ENCODE measurements at places on chromosomes 11 and 22. TPM values are rescaled to one million over a fixed set of nuclear protein-coding genes. Genes with fewer than 3 reads are reported as not detected.

SLC6A5 gene
- total RNA-seq, result not detected

DDT gene
- 143 TPM for total RNA-seq

ZNF195 gene
- 38.0 TPM for total RNA-seq

HBG2 gene
- not detected for total RNA-seq

DNA sequence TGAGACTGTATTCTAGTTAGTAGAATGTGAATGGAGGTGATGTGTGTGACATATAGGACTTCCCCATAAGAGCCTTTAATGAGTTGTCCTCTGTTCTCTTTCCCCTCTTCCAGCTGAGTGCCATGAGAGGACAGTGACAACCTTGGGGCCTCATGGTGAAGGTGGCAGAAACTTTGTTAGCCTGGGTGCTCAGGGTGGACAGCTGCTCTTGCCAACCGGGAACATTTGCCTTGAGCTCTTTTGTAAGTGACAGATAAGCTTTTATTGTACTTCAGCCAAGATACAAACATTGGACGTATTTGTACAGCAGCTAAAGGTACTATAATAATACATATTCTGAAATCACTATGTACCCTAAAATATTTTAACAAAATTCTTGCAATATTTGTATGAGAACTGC is 33.0 kb upstream of the PLET1 start:
- no peaks in the 10 kb centered on the region for H3K27me3 ChIP-seq
- H3K36me3 ChIP-seq, result no peaks in the 10 kb centered on the region
- H3K4me1 ChIP-seq, result peaks cover 13% of the 10 kb centered on the region

DNA sequence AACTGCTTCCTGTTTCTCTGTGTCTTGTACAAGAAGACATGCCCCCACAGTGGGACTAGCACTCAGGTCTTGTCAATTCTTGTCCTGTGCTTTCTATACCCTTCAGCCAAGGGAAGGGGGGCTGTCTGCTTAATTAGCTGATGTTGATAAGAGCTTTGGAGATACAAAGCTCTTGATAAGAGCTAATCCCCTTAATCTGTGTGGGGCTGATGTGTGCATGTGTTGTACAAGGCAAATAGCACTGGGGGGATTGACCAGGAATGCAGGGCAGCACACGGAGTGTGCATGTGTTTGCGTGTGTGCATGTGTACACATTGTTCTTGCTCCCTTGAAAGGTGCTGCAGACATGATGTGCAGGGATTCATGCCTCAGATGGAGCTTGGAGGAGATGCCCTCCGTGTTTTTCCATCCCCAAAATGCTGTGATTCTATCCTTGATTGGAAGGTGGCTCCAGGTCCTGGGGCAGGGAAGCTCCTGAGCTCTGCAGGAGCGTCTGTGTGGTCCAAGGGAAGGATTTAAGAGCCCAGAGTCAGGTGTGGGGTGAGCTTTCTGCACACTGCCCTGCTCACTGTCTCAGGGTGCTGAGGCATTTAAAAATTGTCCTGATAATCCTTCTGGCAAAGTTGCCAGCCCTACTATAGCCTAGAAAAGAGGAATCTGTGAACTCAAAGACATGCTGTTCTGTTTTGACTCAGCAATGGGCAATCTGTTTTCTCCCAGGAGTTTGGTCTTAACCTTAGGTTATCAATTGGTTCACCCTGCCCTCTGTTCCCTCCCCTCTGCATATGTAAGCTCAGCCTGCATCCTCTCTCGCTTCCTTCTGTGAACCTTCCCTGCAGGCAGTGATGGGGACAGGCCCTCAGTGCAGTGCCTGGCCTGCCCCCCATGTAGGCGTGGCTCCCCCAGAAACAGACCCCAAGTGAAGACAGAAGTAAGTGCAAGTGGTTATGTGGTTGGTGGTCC is 102.0 kb downstream of the GRIK4 start:
- no peaks in the 10 kb centered on the region for H3K36me3 ChIP-seq
- no peak overlapping the region for H3K4me3 ChIP-seq
- no peak for DNase-seq
- no peaks in the 10 kb centered on the region for H3K27me3 ChIP-seq
- no peak overlapping the region for H3K27ac ChIP-seq

GRCh38 chr11:3933165-3933628 is 77.7 kb downstream of the STIM1 start:
- H3K27ac ChIP-seq, result peak overlapping the region; percentile 76
- peak overlapping the region; percentile 32 for H3K4me3 ChIP-seq
- DNase-seq, result peak; percentile 88

DNA sequence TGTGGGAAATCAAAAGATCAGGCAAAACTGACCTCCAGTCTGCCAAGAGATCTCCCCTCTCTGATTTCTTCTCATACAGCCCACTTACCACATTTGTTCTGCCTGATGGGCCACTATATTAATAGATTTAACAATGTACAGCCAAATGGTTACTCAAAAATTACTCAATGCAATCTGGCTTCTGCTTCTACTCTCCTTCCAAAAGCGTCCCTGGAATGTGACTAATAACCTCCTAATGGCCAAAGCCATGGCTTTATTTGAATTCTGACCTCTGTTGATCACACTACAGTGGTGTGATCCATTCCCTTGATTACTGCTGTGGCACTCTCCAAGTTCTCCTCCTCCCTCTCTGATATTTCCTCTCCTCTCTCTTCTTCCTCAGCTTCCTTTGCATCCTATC is 86.2 kb downstream of the MPPED2 start:
- H3K4me1 ChIP-seq, result no peaks in the 10 kb centered on the region
- no peaks in the 10 kb centered on the region for H3K36me3 ChIP-seq

- peaks cover 60% of the 10 kb centered on the region for H3K4me1 ChIP-seq
- no peaks in the 10 kb centered on the region for H3K27me3 ChIP-seq
- DNase-seq, result peak; percentile 28
These were observed 53.2 kb downstream of the TRIOBP start for GRCh38 chr22:37749831-37750595.

DNA sequence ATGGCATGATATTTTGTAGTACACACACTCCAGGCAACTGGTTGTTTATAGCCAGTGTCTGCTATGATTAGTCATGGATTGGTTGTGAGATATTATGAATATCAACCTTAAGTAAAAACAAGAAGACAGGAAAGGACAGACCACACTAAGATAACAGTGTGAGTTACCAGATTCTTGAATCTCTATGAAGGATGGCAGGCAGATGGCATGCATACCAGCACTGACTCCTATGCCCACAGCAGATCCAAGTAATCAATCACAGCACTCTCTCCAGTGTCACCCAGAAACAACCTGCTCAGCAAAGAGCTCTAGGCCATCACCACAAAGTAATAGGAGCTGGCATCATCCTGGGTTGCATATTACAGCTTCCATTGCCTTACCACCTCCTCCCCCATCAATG is 116.6 kb downstream of the GALNT18 start:
- no peak for DNase-seq
- no peaks in the 10 kb centered on the region for H3K36me3 ChIP-seq
- H3K4me3 ChIP-seq, result no peak overlapping the region

DNA sequence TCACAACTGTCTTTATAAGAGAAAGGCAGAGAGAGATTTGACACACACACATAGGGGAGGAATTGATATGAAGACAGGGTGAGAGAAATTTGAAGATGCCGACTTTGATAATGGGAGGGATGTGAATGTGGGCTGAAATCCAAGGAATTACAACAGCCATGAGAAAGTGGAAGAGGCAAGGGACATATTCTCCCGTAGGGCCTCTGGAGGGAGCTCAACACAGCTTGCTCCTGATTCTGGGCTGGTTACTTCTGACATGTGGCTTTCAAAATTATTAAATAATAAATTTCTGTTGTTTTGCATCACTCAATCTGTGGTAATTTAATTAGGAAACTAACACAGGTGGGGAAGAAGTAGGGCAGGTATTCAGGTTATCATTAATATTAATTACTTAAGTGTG is 282.9 kb downstream of the LUZP2 start:
- H3K4me3 ChIP-seq, result no peak overlapping the region
- no peaks in the 10 kb centered on the region for H3K4me1 ChIP-seq
- no peak for DNase-seq

GRCh38 chr11:126328001-126328390 is 24.1 kb downstream of the DCPS start:
- DNase-seq, result no peak
- H3K27me3 ChIP-seq, result no peaks in the 10 kb centered on the region
- no peak overlapping the region for H3K27ac ChIP-seq
- H3K36me3 ChIP-seq, result peaks cover 8% of the 10 kb centered on the region
- H3K4me1 ChIP-seq, result peaks cover 11% of the 10 kb centered on the region
- H3K4me3 ChIP-seq, result no peak overlapping the region

DNA sequence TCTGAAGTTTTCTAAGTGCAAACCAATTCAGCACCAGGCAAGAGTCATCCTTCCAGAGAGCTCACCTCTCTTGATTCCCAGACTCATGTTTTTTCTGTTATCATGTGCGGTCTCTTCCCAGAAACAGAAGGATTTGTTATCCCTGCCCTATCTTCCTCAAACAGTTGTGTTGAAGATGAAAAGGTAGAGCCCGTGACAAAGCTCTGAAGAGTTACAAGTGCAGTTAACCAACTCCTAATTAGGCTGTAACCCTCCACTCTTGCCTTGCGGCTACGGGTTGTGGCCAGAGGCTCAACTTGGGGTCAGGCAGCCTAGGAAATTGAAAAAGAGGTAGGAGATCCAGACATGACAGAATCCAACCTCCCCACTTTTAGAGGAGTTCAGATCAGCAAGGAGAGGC is 76.2 kb upstream of the CADM1 start:
- H3K4me3 ChIP-seq, result no peak overlapping the region
- H3K36me3 ChIP-seq, result no peaks in the 10 kb centered on the region
- no peak overlapping the region for H3K27ac ChIP-seq
- H3K4me1 ChIP-seq, result peaks cover 11% of the 10 kb centered on the region
- H3K27me3 ChIP-seq, result peaks cover 11% of the 10 kb centered on the region

DNA sequence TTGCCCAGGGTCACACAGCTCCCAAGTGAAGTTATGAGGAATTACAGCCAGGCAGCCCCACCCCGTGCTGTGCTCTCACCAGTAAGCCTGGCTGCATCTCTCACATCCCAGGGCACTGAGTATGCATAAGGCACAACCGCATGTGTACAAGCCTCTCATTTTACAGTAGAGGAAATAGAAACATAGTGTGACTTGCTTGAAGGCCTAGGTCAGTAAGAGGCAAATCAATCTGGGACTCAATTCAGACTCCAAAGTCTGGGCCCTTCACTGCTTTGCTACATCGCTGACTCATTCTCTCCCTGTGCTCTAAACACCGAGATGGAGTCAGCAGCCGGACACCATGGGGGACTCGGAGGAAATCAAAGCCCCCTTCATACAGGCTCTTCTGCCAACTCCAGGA is 7.9 kb downstream of the ABTB2 start:
- no peak overlapping the region for H3K4me3 ChIP-seq
- H3K4me1 ChIP-seq, result peaks cover 100% of the 10 kb centered on the region
- DNase-seq, result no peak
- peaks cover 6% of the 10 kb centered on the region for H3K36me3 ChIP-seq
- H3K27ac ChIP-seq, result no peak overlapping the region
- no peaks in the 10 kb centered on the region for H3K27me3 ChIP-seq

DNA sequence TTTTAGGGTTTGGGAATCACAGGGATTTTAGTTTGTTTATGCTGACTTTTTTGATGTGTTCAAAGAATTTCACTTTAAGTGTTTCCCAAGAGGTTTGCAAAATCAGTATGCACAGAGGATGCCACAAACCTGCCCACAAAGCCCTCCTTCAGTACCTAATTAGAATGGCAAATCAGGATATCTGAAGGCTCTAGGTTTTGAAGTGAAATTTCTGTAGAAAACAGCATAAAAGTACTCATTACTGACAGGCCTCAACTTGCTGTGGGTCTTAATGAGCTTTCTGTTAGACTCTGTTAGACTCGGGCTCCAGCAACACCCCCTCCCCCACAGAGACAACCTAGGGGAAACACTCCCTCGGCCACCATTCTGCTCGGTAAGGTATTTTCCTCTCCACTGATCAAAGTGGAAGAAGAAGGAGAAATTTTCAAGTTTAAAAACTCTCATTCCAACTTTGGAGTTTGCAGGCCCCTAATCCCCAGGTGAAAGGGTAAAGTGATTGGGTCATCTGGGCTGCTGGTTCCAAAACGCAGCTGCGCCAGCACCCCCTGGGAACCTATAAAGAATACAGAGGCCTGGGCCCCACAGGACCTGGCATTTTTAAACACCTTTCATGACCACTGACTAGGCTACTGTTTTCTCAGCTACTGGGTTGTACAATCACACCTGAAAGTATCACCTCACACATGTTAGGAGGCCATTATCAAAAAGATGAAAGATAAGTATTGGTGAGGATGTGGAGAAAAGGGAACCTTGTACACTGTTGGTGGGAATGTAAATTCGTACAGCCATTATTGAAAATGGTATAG is 67.5 kb downstream of the PLEKHA7 start:
- H3K4me3 ChIP-seq, result no peak overlapping the region
- H3K4me1 ChIP-seq, result peaks cover 10% of the 10 kb centered on the region
- DNase-seq, result no peak

DNA sequence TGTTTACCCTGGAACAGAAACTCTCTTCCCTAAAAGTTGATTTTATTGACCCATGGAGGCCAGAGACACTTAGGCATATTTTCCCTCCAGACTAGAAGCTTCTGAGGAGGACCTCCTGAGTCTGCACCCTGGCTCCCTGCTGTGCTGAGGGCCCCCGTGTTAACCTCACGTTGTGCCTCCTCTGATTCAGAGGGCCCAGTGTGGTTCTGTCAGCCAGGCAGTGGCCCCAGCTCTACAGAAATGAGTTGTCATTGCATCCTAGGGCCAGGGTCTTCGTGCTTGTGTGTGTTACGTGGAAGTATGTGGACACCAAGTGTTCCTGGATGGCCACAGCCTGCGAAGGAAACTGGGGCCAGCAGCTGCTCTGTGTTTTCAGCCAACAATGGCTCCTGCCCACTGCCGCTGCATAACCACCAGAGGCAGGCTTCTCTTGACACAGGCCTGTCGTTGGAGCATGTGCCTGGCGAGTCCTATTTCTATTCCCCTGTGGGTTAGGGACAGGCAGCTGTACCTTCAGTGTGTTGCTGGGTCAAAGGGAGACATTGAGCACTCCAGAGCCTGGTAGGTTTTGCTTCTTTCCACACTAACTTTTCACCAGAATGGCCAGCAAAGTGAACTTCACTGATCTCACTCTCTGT is 44.5 kb downstream of the MED15 start:
- peak overlapping the region; percentile 89 for H3K27ac ChIP-seq
- H3K36me3 ChIP-seq, result peaks cover 25% of the 10 kb centered on the region
- DNase-seq, result peak; percentile 53
- peak overlapping the region; percentile 7 for H3K4me3 ChIP-seq
- H3K27me3 ChIP-seq, result no peaks in the 10 kb centered on the region

GRCh38 chr11:45580399-45580798 is 85.0 kb downstream of the CHST1 start:
- no peak overlapping the region for H3K27ac ChIP-seq
- no peaks in the 10 kb centered on the region for H3K4me1 ChIP-seq
- peaks cover 2% of the 10 kb centered on the region for H3K27me3 ChIP-seq
- no peak for DNase-seq
- H3K36me3 ChIP-seq, result no peaks in the 10 kb centered on the region

All from HepG2 (cell line).